ENCODE measurements at places on chromosomes 6 and 20. TPM values are rescaled to one million over a fixed set of nuclear protein-coding genes. Genes with fewer than 3 reads are reported as not detected.

The AVP gene
- total RNA-seq, result not detected

The BAG2 gene
- 7.7 TPM for total RNA-seq

The KCNS1 gene
- not detected for total RNA-seq

The CALHM4 gene
- total RNA-seq, result not detected

The RIPPLY2 gene
- total RNA-seq, result not detected

The FAXC gene
- not detected for total RNA-seq

The ZBTB2 gene
- 9.9 TPM for total RNA-seq

The F13A1 gene
- 91.9 TPM for total RNA-seq

The IPCEF1 gene
- total RNA-seq, result not detected

The SLC52A3 gene
- total RNA-seq, result 3.0 TPM

The ZNF311 gene
- total RNA-seq, result not detected

The ZFP57 gene
- total RNA-seq, result not detected

The C4B gene
- total RNA-seq, result 133 TPM

The SIRPB1 gene
- total RNA-seq, result 0.43 TPM

The COMMD7 gene
- total RNA-seq, result 90.3 TPM

The WFDC10B gene
- not detected for total RNA-seq

The SLC22A1 gene
- total RNA-seq, result not detected

The OR2W1 gene
- not detected for total RNA-seq

The RNF182 gene
- total RNA-seq, result 3.0 TPM

The BHLHE23 gene
- total RNA-seq, result not detected

The MOXD1 gene
- 0.75 TPM for total RNA-seq

Measured in ascending aorta (tissue), 2 donors.